MV-4-11 (cell line): ENCODE measurements at places on chromosomes 7 and 10.

DNA sequence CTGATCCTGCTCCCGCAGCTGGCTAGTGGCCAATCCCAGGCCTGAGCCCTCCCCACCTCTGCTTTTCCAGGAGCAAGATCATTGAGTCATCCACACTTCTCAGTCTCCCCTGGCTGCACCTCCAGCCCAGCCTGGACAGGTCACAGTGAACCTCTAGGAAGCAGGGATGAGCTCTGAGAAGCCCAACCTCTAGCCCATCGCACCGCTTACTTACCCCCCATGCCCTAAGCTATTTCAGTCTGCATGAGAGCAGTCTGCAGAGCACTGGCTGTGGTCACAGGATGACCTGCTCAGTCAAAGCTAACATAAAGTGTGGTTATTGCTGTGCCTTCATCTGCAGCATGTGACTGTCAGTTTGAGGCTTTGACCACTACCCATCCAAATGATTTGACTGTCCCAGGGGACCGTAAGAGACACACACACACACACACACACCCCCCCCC, 129.2 kb downstream of the SORBS1 start:
- no peak for DNase-seq

DNA sequence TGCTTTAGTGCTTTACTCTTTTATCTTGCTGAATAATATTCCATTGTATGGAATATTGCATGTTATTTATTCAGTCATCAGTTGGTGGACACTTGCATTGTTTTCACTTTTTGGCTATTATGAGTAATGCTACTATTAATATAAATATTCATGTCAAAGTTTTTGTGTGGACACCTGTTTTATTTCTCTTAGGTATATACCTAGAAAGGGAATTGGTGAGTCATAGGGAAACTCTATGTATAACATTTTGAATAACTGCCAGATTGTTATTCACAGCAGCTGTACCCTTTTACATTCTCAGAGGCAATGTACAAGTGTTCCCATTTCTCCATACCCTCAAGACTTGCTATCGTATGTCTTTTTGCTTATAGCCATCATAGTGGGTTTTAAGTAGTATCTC, 268.7 kb downstream of the SEMA3A start:
- no peak for DNase-seq

- peak; percentile 50 for DNase-seq
These were observed 63.8 kb downstream of the ENTPD1 start for GRCh38 chr10:95819620-95820329.

DNA sequence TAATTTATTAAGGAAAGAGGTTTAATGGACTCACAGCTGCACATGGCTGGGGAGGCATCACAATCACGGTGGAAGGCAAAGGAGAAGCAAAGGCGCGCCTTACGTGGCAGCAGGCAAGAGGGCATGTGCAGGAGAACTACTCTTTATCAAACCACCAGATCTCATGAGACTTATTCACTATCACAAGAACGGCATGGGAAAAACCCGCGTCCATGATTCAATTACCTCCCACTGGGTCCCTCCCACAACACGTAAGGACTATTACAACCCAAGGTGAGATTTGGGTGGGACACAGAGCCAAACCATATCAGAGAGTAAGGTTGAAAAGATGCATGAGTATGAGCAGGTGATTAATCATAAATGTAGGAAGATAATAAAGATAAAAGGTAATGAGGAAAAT, 3.2 kb upstream of the JCAD start:
- no peak for DNase-seq

- peak; percentile 30 for DNase-seq
These were observed 596.6 kb downstream of the SDK1 start for GRCh38 chr7:3897430-3898372.

GRCh38 chr7:40221836-40222235, 87.0 kb downstream of the SUGCT start:
- peak; percentile 41 for DNase-seq

- no peak for DNase-seq
These were observed 33.5 kb downstream of the PLCE1 start for GRCh38 chr10:94027197-94027596.

DNA sequence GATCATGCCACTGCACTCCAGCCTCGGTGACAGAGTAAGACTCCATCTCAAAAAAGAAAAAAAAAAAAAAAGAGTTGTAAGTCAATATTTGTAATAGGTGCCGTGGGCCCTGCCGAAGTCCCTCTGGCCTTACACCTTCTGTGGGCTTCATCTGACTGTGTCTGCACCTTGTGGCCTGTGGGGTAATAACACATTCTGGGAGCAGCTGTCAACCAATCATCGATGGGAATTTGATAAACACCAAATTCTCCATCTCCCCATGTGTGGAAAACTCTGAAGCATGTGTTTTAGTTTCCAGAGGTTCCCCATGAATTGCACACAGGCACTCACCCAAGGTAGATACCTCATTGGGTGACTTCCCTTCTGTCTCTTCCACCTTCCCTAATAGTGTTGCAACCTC, 10.8 kb downstream of the ZNF394 start:
- no peak for DNase-seq

DNA sequence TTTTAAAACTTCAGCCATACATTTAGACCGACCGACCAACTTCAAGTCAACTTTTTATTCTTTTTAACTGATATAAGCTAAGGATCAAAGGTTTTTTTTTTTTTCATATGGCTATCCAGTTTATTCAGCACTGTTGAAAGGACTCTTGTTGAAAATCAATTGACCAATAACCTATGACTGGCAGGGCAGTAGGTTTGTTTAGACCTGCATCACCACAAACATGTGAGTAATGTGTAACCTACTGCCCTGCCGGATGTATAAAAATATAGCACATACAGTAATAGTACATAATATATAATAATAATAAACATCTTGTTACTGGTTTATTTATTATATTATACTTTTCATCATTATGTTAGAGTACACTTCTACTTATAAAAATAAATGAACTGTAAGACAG, 434.6 kb upstream of the SEMA3A start:
- no peak for DNase-seq

- DNase-seq, result no peak
These were observed 107.3 kb upstream of the TMEM72 start for GRCh38 chr10:44803862-44804261.

DNA sequence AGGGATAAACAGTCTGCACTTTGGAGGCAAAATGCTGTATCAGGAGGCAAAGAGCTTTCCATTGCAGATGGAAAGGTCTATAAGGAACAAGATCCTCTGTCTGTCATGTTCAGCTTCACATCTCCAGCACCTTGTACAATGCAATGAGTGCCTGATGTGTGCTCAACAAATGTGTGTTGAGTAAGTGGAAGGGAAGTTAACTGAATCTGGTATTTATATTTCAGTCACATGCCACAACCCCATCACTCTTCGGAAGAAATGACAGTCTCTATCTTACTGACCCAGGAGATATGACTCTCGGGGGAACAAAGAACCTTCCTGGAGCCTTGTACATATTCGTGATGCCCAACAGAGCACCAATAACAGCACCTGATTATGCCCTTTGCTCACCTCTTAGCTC, 20.0 kb upstream of the DNAJC1 start:
- DNase-seq, result no peak

- DNase-seq, result peak; percentile 54
These were observed 10.4 kb downstream of the PSD start for GRCh38 chr10:102408131-102408727.

GRCh38 chr7:32506266-32507054, 11.2 kb downstream of the AVL9 start:
- DNase-seq, result peak; percentile 72

DNA sequence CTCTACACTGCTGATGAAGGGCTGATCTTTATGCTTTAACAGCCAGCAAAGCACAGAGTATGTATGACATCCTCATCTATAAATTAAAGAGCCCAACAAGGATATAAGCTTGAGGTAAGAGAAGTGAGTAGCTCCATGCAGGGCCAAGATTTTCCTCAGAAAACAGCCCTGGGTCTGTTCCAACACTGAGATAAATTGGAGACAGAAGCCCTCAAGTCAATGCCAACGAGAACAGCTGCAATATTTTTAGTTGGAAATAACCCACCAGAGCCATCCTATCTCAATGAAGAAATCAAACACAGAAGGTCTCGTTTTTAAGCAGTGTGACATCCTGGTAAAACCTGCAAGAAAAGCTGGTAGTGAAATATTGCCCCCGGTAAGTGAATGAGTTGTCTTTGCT, 297.0 kb upstream of the AUTS2 start:
- DNase-seq, result no peak

DNA sequence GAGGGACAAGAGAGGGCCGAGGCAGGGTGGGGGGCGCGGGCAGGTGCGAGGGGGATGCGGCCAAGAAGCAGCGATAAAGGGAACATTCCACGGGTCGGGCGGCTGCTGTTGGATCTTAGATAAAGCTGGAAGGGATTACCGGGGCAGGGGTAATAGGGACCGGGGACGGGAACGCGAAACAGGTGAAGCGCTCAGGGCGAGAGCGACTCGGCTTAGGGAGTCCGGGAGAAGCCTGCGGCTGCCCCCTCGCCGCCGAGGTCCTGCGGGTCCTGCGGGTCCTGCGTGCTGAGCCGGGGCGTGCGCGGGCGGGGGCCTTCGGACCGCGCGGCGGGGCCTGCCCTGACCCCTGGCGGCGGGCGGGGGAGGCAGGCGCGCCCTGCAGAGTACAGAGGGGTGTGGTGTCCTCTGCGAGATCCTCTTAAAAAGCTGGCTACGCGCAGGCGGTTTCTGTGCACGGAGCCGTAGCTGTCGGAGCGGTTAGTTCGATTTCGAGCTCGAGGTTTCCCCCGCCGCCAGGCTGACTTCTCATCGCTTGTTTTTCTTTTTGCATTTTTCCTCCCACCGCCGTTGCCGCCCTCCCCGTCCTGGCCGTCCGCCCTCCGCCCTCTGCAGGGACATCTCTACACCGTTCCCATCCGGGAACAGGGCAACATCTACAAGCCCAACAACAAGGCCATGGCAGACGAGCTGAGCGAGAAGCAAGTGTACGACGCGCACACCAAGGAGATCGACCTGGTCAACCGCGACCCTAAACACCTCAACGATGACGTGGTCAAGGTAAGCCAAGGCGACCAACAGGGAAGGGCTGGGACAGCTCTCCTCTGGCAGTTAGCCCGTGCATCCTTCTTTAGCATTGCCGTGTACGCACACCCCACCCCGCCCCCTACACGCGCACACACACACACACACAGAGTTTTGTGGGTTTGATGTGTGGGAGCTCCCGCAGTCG, 1.4 kb downstream of the CAV1 start:
- peak; percentile 42 for DNase-seq

DNA sequence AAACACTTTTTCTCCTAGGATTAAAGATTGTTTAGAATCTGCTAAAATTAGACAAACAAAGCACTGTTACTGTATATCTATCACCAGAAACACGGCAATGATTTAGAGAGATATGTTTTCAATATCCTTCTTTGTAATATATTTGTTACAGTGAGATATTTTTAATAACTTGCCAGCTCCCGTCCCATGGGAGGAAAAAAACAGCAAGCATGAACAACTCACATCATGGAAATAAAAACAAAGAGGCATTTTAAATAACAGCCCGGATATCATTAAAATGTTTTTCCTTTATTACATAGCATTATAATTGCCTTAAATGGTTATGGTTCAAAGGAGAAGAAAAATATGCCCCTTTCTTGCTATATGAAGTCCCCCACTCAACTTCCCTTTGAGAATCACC, 272.1 kb downstream of the BMPER start:
- DNase-seq, result no peak

DNA sequence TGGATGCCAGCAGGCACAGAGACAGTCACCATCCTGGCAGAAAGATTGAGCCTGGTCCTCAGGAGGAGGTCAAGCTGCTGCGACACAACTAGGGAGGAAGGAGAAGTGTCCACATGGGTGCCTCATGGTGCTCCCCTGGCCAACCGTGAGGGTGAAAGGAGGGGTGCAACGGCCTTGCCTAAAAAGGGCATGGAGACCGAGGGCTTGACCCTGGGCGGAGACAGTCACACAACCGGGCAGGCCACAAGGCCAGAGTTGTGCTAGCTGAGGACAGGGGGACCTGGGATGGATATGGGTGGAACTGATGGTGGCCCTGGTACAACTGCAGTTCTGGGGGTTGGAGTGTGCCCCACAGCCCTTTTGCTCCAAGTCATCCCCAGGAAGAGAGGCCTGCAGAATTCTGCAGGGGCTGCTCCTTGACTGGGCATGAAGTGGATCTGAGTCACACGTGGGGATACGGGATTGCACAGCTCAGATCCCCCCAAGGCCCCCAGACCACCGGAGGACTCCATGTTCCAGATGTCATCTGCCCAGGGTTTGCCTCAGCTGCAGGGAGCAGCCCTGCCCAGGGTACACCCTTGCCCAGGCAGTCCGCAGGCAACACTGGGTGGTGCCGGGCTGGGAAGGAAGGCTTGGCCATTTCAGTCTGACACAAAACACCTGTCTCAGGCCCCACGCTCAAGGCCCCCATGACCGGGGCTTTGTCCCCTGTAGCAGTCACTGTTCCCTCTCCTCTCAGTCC, 602.3 kb upstream of the MGMT start:
- no peak for DNase-seq

DNA sequence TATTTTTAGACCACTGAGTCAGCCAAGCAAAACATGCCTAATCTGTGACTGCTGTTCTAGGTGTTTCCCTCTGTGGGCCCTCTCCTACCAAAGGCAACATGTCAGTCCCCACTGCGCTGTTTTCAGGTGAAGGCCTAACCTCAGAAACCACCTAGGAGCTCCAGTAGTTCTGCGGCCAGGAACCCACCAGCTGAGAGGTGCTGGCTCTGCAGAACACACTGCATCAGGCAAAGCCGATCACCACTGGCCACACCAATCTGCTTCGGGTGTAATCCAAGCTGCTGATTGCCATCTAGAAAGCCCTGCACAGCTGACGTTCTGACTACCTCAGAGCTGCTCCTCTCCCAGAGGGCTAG, 14.9 kb downstream of the CAMK2G start:
- DNase-seq, result no peak

DNA sequence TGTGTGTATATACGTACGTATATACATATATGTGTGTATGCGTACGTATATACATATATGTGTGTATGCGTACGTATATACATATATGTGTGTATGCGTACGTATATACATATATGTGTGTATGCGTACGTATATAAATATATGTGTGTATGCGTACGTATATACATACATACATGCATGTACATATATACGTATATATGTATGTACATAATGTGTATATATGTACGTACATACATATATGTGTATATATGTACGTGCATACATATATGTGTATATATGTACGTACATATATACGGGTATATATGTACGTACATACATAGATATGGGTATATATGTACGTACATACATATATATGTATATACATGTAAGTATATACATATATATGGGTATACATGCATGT, 332.1 kb downstream of the CRPPA start:
- no peak for DNase-seq

DNA sequence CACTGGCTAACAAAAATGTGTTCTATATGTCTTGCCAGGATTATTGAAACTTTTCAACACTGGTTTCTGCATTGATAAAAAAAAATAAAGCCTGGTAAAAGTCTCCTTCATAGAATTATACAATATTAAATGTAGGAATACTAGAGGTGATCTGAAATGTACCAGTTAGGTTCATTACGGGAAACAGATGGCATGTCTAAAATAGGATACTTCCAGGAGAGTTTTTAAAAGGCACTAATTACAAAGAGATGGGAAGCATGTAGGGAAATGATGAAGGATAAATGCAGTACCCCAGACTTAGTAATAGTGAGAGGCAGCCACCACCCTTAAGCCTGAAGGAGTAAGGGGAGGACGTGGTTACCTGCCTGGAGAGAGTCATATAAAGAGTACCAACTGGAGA, 107.0 kb upstream of the NPSR1 start:
- no peak for DNase-seq
